Sciatic nerve (tissue), 2 donors: ENCODE measurements at places on chromosomes 4 and X. TPM values are rescaled to one million over a fixed set of nuclear protein-coding genes. Genes with fewer than 3 reads are reported as not detected.

The FAM236D gene
- not detected for total RNA-seq

The EVC2 gene
- total RNA-seq: 12.5 TPM

The IRS4 gene
- 1.2 TPM for total RNA-seq

The RIPPLY1 gene
- total RNA-seq: 0.40 TPM

The MAGEA6 gene
- total RNA-seq: not detected

The PDCL2 gene
- not detected for total RNA-seq

DNA sequence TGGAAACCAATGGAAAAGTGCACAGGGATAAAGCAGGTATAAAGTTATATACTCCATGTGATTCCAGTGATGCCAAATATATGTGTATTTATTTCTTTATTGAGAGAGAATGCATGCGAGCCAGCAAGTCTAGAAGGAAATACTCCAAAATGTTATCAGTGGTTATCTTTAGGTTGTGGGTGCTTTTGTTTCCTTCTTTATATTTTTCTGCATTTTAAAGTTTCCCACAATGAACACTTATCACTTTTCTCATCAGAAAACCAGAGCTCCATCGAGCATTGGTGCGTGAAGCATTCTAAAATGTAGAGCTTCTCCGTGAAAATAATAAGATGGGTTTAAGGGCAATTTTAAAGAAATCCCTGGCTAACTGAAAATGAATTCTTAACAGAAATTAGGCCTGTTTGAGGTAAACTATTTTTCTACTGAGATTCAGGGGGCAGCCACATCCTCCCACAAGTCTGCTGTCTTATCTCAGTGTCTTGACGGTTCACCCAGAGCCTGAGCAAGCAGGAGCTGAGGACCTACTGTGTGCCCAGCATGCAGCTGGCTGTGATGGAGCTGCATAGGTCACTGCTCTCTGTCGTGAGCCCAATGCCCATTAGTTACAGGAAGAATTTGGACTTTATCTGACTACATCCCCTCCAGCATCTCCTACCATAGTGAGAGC lies 18.7 kb upstream of the CD40LG start:
- DNase-seq: no peak

DNA sequence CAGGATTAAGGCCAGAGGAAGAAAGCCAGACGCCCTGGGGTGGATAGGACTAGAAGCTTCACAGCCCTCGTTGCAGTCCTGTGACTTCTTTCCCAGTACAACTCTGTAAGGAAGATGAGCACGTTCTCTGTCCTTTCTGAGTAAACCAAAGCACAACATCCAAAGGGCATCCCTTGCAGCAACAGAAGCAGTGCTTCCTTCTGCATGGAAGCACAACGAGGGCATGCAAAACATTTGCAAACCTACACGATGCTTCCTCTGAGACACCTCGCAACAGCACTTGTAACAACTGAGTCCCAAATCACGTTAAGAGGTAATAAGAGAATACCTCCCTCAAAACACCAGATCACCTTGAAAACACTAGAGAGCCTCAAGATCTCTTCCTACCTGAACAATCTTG lies 335.7 kb upstream of the RASGEF1B start:
- DNase-seq: no peak

DNA sequence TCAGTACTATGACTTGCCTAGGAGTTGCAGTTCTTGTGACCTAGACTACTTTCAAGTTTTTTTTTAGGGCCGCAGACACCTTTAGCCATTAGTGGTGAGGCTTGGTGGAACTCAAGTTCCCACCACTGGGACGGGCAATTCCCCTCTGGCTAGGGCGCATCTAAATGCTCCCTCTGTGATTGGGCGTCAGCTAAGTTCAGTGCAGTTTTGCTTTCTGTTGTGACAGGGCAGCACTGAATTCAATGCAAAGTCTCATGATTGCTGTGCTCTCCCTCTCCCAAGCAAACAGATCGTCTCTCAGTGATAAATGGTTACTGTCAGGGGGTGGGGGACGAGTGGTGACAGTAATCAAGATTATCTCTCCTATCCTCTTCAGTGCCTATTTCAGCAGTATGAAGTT lies 52.7 kb upstream of the FRMPD3 start:
- DNase-seq: no peak

DNA sequence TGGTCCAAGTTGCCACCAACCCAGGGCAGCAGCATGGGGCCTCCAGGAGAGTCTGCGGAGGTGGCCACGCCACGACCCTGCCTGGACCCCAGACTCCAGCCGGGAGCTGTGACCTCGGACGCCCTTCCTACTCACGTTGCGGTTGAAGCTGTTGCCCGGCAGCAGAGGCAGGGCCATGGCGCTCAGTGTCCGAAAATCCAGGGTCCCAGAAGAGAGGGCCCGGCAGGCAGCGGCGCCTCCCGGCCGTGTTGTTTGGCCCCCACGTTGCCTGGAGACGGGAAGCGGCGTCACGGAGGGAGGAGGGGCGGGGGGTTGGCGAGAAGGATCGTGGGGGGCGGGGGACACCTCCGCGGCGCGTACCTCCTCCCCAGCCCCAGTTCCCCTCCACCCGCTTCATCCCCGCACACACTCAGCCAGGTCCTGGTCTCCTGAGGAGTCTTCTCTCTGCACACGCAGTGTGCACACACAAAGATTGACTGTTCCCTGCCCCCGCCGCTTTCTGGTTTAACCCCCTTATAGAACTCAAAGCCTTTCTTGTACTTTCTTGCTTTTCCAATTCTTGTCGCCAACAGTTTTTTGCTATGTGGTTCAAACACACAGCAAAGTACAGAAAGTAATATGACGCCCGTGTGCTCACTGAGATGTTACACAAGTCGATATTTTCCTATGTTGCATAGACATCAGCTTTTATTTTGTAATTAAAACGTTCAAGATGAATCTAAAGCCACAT lies at the start of gene EFHC2:
EFHC2 (minus strand) TSS at position 261 of the 730 bp plus-strand sequence; CDS start at position 177, 84 bp downstream.
- peak; percentile 69 for DNase-seq

GRCh38 chr4:183728223-183729068 lies 69.4 kb downstream of the TRAPPC11 start:
- no peak for DNase-seq

DNA sequence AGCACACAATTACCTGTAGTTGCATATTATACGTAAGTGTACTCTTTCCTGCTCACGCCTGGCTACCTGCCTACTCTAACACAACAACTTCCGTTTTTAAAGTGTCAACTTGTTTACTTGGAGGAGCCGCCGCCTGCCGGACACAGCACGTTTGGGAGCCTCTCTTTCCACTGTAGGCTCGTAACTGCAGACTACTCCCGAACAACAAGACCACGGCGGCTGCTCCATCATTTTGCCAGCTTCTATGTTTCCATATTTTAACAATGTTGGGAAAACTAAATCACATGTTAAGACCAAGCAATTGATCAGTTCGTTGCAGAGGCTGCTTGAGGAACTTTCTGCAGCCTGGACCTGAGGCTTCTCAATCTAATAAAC lies 841 bp downstream of the MTNR1A start:
- DNase-seq: no peak

DNA sequence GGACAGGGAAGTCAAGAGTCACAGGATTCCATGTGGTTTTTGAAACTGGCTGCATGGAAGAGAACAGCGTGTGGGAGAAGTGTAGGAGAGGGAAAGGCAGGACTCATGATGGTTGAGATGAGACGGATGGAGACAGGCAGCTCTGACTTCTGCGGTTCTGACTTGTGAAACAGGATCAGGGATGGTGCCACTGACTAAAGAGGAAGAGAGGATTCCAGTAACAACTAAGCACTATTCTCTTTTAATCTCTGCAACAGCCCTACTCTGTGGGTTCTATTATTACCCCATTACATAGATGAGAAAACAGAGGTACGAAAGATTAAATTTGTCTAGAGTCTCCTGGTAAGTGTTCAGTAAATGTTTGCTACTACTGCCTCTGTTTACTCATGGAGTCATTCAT lies 156.3 kb downstream of the CBR4 start:
- DNase-seq: no peak

GRCh38 chr4:149211876-149212275 lies 603.8 kb downstream of the IQCM start:
- no peak for DNase-seq

- no peak for DNase-seq
Measured at GRCh38 chr4:4791299-4792111, 68.0 kb upstream of the MSX1 start.

DNA sequence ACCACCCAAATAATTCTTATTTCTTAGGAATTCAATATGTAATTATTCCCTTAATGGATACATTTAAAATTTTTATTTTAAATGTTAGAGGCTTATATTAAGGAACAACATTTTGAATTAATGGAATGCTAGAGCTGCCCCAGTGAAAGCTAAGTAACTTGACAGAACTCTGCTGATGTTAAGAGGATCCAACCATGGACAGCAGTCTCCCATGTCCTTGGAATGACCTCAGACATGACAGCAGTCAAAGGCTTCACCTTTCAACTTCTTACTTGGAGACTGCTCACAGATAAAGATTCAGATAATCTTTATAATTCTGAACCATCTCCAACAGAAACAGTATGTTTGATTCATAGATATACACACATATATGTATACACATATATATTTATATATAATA lies 17.2 kb downstream of the PDLIM3 start:
- DNase-seq: no peak

- no peak for DNase-seq
Measured at GRCh38 chrX:148271263-148271662, 229.2 kb upstream of the AFF2 start.

DNA sequence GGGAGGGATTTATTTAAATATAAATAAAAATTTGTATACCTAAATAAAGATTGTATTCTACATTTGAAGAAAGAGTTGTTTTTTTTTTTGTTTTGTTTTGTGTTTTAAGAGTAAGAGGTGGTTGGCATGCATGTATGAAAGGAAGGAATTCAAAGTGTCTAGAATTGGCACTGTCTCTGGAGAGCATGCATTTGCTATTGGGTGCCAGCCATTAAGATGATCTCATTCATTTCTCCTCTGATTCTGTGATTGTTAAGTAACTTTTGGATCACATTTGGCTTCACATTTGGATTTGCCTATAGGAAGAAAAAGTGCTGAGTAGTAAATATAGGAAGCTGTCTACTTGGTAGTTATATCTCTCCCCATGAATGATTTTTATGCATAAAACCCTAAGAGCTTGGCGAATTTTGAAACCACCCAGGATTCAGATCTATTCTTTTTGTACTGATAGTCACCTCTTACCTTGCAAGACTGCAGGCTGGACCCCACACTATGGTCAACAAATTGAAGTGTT lies 7.8 kb upstream of the BOD1L1 start:
- DNase-seq: no peak

- no peak for DNase-seq
Measured at GRCh38 chrX:105241056-105241455, 20.6 kb upstream of the TEX13A start.

GRCh38 chr4:26496207-26496783 lies 6.0 kb upstream of the CCKAR start:
- no peak for DNase-seq

DNA sequence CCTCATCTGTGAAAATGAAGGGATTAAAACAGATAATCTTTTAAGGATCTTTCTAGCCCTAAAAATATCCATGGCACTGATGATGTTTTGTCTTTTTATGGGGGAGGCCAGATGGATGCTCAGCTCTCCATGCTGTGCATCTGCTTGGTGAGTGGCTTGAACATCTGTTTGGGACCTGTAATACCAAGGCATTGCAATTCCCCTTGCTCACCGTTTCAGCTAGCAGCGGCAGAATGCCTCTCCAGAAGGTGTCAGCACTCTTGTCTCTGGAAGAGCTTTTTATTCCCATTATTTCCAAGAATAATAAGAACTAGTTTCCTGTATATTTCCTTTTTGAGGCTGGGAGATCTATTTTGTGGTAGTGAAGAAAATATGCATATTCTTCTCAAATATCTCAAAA lies 151.9 kb upstream of the ANK2 start:
- DNase-seq: no peak

DNA sequence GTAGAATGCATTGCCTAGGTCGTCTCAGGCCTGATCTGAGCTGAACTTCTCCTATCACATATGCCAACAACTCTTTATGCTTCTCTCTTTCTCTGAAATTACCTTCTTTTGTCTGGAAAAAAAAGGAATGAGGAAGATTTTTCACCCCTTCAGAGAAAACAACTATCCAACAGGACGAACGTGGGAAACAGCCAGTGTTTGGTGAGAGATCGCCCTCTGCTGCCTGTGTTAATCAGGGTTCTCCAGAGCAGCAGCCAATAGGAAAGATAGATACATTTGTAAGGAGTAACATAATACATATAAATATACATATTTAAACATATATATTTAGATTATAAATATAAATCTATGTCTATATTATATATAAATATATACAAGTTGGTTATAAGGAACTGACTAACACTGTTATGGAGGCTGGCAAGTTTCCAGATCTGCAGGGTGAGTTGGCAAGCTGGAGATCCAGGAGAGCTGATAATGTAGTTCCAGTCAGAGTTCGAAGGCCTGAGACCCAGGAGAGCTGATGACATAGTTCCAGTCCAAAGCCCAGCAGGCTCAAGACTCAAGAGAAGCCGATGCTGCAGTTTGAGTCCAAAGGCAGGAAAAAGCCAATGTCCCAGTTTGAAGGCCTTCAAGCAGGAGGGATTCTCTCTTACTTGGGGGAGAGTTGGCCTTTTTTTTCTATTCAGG lies 13.3 kb downstream of the CETN2 start:
- no peak for DNase-seq

GRCh38 chrX:103828529-103828928 lies 3.5 kb downstream of the RAB9B start:
- no peak for DNase-seq

DNA sequence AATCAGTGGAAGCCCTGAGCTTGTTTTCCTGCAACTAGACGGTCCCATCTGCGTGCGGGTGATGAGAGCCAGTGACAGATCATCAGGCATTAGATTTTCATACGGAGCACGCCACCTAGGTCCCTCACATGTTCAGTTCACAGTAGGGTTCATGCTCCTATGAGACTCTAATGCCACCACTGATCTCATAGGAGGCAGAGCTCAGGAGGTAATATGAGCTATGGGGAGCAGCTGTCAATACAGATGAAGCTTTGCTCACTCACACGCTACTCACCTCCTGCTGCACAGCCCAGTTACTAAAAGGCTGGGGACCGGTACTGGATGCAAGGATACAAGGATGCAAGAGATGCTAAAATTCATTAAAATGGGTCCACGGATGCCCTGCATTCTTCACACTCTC lies 61.2 kb downstream of the DHRSX start:
- DNase-seq: no peak
